Amygdala (tissue), 56 donors: ENCODE measurements at places on chromosomes 13 and 19.

DNA sequence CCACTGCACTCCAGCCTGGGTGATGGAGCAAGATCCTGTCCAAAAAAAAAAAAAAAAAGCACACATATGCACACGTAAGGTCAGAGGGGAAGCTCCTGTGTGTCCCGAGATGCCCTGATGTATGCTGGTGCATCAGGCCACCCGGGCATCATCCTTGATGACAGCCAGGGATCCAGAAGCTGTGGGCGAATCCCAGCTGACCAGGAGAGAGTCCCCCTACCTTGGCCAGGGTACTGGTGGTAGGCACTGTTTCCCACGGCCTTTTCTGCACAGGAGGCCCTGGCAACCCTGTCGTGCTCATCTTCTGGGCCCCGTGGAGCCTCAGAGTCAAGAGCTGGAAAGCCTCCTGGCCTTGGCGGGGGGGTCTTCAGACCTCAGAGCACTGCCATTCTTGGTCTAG, 14.0 kb downstream of the MYDGF start:
- DNase-seq = no peak

DNA sequence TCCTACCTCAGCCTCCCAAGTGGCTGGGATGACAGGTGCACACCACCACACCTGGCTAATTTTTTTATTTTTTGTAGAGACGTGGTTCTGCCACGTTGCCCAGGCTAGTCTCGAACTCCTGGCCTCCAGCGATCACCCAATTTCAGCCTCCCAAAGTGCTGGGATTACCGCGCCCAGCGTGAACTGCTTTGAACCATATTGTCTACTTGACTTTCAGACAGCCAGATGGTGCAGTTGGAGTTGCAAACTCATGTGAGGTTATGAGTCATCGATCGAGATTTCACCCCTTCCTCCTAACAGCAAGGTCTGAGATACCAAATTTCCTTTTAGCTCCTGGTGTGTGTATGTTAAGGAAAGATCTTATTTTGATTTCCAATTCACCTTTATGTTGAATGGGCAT, 2.7 kb downstream of the SLC27A1 start:
- no peak for DNase-seq

DNA sequence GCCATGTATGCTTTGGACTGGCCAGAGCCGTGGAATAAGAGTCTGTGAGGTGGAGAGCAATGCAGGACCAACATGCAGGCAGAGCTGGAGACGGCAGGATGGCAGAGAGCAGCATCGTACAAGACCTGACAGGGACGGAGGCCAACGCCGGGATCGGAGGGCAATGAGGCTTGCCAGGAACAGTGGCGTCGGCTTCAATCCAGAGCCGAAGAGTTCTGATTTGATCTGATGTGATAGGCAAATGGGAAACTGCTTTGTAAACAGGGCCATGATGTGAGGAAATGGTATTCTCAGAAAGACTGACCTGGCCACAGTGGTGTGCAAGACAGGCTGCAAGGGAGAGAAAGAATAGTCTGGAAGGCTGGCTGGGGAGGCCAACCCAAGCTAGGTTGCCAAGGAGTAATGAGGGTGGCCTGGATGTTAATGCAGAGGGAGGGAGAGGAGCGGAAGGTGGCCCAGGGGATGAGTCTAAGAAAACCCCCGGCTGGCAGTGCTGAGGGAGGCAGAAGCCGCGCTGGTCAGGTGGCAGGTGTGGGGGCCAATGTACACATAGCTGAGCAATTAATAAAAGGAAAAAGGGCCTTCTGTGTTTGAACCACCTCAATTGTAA, 26.7 kb downstream of the RCBTB2 start:
- DNase-seq = no peak

- no peak for DNase-seq
Observed at GRCh38 chr19:46341937-46342336, 5.0 kb upstream of the PPP5C start.

GRCh38 chr13:42284068-42284467, 12.1 kb downstream of the AKAP11 start:
- no peak for DNase-seq

DNA sequence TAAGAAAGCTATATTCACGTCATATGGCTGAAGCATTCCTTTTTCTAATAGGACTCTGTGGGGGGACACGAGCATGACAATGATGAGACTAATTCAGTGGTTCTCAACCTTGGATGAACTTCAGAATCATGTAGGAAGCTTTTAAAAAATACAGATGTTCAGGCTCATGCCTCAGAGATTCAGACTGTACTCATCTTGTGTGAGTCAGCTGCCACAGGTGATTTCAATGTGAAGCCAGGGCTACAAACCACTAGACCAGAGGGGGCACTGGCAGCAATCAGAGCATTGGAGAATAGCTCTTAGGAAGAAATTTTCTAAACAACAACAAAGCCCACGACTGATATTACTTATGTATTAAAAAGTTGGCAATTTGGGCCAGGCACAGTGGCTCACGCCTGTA, 91.7 kb downstream of the SERP2 start:
- DNase-seq = no peak

DNA sequence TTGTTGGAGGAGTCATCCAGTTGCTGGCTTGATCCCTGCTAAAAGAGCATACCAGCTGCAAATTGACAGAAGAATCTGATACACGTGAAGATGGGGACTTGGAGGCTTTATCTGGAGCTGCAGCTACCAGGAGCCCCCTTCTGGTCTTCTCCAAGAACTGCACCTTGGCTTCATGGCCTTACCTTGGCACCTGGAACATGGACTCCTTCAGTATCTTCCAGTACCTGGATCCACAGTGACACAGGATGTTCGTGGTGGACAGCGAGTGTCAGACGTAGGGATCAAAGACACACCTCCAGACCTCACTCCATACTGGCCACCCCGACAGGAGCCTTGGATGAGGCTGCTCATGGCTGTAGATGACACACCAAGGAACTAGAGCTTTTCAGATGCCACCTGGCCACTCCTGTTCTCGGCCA, 9.9 kb upstream of the ACSBG2 start:
- DNase-seq = peak; percentile 11

DNA sequence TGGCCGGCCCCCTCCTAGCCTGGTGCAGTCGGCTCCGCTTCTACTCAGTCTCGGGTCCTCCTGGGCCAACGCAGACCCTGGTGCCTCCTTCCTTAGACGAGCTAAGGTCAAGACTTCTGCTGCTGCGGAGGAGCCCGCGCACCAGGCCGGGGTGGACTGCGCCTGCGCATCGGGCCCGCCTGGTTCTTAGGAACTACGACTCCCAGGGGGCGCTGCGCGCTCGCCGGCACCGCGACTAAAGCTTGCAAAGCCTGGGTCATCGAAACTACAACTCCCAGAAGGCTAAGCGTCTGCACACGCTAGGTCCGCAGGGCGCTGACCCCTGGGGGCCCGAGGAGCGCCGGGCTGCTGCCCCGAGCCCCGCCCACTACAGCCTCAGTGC, at the start of gene ZNF835:
TSS of gene ZNF835 (minus strand) at position 145 of the 382 bp plus-strand sequence. CDS start 6,559 bp downstream, outside the sequence.
- DNase-seq = peak; percentile 87

GRCh38 chr19:53870485-53870844, 2.8 kb downstream of the MYADM start:
- no peak for DNase-seq

DNA sequence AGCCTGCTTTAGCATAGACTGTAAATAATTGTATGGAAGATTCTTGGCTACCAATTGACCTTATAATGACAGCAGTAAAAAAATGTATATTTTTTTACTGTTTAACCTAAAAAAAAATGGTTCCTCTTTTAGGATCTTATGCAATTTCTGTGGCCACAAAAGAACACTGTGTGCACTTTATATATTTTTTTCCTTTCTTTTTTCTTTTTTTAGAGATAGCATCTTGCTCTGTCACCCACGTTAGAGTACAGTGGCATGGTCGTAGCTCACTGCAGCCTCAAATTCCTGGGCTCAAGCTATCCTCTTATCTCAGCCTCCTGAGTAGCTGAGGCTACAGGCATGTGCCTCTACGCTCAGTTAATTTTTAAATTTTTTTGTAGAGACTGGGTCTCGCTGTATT, 6.1 kb downstream of the FLT3 start:
- no peak for DNase-seq

DNA sequence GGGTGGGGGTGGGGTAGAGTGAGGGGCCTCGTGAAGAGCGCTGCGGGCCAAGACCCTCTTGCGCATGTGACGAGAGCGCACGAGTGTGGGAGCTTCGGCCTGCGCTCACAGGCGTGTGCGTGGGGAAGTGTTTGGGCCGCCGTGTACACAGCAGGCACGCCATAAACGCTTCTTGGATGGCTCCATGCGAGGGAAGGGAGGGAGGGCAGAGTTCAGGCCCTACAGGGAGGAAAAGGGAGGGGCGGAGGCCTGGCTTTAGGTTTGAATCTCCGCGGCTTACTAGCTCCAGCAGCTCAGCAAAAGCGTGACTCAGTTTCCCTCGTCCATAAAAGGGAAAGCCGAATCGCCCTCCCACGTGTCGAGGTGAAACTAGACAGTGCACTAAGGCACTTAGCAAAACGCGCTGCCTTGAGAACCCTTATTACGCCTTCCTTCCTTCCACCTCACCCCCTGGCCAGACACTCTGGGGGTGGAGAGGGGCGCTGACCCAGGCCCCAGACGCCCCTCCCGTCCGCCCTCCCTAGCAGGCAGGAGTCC, 12.5 kb downstream of the GADD45B start:
- no peak for DNase-seq

DNA sequence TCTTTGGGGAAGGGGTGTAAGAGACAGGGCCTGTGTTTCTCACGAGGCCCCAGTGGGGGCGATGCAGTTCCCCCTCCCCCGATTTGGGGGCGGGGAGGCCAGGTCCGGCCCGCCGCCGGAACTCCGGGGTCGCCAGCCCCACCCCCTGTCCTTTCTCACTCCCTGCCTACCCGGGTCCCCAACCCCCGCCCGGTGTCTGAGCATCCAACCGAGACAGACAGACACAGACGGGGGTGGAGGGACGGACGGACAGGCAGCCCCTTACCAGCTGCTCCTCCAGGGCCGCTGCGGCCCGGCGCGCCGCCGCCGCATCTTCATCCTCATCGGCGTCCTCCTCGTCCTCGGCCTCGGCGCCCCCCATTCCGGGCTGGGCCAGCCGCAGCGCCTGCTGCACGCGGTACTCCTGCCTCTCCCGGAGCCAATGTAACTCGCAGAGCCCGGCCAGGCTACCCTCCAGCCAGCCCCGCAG, 397 bp downstream of the DACT3 start:
- no peak for DNase-seq

- peak; percentile 63 for DNase-seq
Observed at GRCh38 chr19:10797541-10798256, 38.3 kb downstream of the TMED1 start.

- no peak for DNase-seq
Observed at GRCh38 chr19:16345457-16345856, 20.8 kb downstream of the KLF2 start.
